HT1080 (cell line): ENCODE measurements at places on chromosomes 1 and 21.
A peak's percentile ranks its signal among the peaks of the same experiment; 100 is the strongest.

- DNase-seq, result no peak
Measured at GRCh38 chr1:117985973-117986372, 56.4 kb downstream of the WDR3 start.

- DNase-seq, result no peak
Measured at GRCh38 chr1:11052839-11053757, 6.1 kb upstream of the MASP2 start.

DNA sequence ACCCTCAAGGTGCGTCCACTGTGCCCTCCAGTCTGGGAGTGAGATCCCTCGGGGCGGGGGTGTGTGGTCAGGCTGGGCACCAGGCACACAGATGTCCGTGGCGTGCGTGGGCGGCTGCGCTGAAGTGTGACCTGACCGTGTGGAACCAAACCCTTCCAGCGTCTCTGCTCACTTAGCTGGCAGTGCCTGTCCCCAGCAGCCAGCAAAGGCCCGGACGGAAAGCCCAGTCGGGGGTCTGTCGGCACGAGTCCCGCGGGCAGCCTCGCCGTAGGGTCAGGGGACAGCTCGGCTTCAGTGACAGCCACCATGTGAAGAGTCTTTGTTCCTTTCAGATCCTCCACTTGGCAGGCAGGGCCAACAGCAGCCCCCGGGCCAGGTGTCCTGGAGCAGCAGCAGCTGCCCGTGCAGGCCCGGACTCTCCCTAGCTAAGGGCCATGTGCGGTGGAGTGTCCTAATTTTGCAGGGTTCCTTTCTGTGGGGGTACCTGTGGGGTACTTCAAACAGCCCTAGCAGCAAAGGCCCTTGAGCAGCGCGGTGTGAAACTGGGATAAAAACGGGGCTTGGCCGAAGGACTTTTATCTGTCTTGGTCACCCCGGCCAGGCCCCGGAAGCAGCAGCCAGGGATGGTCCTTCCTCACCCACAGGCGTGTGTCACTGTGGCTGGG lies 11.6 kb downstream of the TTLL10 start:
- DNase-seq, result no peak

GRCh38 chr1:151686561-151686960 lies 30.0 kb downstream of the CELF3 start:
- DNase-seq, result no peak

DNA sequence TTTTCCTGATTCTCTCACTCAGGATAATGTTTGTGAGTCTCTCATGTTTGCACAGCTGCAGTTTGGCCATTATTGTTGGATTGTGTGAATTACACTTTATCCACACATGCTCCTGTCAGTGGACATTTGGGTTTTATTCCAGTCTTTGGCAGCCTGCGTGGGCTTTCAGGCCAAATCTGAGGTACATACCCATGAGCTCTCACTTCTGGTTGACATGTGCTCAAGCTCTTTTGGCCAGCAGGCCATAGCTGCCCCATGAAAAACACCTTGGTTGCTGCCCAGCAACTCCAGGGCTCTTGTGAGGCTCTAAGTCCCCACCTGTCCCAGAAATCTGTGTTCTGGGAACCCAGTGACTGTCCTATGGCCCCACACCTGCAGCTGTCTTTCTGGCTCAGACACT lies 124.5 kb upstream of the GALNT2 start:
- no peak for DNase-seq

DNA sequence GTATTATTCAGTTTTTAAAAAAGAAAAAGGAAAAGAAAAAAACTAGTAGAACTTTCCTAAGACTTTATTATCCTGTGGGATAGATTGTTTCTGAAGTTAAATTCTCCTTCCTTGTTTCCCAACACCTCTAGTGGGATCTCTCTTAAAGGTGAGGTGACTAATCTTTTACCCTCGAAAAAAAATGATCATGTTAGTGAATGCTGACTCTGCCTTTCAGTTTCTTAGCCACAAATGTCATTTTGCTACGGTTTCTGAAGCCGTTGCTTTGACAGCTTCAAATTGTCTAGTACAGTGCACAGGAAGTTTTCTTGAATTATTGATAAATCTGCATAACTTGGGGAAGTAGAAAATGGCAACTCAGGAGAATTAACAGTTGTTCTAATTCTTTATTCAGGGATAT lies 13.0 kb upstream of the NEK7 start:
- no peak for DNase-seq

DNA sequence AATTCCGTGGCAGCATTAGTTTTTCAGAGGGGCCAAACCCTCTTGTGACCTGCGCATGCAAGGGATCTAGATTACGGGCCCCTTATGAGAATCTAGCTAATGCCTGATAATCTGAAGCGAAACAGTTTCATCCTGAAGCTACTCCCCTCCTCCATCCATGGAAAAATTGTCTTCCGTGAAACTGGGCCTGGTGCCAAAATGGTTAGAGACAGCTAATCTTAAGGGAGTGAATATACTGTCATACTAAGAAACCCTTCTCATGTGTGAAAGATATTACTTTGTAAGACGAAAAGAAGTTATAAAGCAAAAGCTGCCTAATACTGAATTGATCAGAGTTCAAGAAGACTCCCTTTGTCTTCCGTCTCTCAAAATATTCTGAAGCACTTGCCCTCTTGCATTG lies 166.3 kb downstream of the DUSP10 start:
- DNase-seq, result no peak

GRCh38 chr1:95396557-95396956 lies 162.5 kb downstream of the RWDD3 start:
- no peak for DNase-seq

DNA sequence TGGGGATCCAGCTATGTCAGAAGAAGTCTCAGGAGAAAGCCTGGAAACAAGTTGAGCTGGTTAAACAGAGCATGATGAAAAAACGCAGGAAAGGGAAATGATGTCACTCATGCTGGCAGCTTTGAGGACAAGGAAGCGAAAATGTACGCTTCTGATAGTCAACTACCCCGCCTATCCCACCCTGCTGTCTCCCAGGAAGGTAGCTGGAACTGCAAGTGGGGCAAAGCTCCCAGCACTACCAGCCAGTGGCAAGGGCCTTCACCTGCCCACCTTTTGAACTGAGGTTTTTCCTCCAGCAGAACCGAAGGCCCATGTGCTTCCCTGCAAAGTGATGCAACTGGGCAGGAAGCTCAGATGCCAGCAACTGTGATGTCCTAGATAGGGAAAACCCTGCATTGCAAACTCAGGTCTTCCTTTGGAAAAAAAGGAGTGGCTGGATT lies 6.3 kb upstream of the IL20 start:
- DNase-seq, result no peak

- peak; percentile 7 for DNase-seq
Measured at GRCh38 chr1:179447489-179447888, 81.7 kb downstream of the AXDND1 start.
